PC-9 (cell line): ENCODE measurements at places on chromosomes 4 and X. TPM values are rescaled to one million over a fixed set of nuclear protein-coding genes. Genes with fewer than 3 reads are reported as not detected.

GRCh38 chr4:18954538-18954937, 933.0 kb upstream of the LCORL start:
- DNase-seq: no peak

DNA sequence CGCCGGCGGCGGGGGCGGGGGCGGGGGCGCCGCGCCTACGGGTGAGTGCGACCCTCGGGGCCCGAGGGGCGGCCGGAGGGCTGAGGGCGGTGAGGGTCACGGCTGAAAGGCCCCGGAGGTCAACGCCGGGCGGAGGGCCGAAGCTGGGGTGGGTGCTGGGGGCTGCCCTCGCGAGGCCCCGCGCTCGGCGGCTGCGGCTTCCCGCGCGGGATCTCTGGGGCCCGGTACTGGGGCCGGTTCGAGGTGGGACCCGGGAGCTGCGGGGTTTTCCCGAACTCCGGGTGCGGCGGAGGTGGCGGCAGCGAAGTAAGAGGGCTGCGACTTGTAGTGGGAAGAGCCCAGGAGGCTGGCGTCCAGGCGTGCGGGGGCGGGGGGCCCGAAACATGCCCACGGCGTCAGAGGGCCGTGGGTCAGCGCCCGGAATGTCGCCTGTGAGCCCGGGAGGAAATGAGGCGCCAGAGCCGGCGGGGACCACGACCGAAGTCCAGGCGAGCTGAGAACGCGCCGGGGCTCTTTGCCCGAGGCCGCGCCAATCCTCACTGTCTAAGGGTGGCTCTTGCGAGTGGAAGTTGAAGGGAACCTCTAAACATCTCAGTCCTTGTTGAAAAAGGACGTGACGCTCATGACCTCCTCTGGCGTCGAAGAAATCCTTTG, 407 bp downstream of the IL13RA1 start:
- DNase-seq: peak; percentile 37

DNA sequence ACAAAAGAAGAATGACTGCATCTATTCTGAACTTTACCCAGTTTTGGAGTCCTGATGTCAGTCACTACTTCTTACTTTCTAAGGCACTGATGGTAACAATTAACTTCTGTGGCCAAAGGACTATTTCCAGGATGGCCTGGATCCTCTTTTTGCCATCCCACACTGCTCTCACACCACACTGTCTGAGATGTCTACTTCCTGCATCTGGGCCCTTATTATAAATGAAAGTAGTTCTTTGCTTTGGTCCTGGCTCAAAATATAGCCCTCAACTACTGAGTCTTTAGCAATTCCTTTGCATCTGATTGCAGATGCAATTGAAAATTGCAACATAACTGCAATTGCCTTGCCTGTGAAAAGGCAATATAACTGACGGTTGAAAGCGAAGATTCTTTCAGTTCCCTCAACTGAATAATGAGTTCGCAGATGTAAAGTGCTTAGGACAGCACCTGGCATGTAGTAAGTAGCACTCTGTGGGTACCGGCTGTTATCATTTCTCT, 44.2 kb downstream of the COQ2 start:
- DNase-seq: no peak

DNA sequence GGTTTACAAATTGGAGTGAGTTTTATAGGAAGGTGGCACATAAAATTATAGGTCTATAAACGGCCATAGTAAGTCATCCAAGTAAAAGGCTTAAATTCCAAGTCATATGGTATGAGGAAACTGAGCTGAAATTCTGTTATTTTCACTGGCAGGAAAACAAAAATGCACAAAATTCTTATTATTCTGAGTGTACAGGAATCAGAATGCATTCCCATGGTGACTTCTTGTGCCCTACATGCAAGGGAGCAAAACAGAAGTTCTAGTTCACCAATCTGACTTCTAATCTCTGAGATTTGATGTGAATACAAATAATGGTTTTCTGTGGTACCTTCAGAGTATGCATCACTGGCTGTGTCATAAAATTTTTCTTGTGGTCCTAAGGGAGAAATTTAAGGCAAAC, 102.9 kb downstream of the CLCN4 start:
- no peak for DNase-seq

GRCh38 chr4:182140547-182140946, 102.7 kb upstream of the TENM3 start:
- DNase-seq: no peak

GRCh38 chr4:8205241-8205707, 6.2 kb downstream of the SH3TC1 start:
- no peak for DNase-seq

DNA sequence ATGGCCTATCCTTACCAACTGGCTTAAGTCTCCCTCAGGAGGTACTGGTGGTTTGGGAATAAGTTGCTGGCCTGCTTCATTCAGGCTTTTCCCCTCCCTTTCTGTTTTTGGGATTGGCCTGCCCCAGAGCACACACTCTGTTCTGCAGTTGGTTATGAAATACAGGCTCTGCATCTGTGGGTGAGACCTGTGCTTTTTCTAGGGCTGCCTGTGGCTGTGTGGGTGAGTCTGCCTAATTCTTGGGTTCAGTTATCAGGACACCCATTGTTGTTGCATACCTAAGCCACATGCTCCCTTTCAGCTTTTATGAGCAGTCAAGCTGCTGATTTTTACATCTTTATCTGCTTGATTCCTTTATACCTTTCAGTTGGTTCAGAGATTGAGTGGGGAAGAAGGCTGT, 19.0 kb upstream of the CWH43 start:
- DNase-seq: no peak

DNA sequence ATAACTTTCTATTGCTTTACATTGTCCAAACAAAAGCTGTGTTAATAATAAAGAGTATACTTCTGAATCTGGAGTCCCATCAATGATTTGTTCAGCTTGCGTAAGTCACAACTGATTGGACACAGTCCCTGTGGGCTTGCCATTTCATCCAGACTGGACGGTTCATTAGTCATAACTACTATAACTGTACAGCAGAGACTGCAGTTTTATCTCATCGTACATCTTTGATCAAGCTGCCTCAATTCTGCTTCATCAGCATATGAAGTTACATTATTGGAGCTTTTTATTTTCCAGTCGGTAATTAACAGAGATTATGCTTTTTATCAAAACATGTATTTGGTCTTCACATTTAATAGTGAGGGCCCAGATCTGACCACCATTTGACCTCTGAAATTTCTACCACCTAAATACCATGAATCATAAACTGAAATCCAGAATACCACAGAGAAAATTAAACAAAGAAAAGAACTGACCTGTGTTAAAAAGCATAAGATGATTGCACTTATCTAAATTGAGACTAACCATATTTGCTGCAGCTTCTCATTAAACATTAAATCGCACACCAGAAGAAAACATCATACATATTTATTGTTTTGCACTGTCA, 12.5 kb upstream of the MAB21L2 start:
- DNase-seq: no peak

- DNase-seq: no peak
Observed at GRCh38 chrX:38999967-39000745, 198.9 kb downstream of the MID1IP1 start.

DNA sequence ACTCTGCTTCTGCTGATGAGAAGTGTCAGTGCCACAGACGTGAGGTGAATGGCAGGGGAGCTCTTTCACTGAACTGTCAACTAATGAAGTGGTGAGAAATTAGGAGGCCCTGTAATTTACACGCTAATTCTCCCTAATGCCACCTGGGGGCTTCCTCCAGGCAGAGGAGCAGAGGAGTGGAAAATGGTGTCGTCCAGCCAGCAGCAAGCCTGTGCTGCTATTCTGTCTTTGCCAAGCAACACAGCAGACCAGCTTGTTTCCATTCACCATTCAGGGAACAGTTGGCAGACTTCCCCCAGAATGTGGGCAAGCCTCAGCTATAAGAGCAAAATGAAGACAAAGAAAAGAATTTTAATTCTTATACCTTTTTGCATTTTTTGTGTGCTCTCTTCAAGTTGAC, 245.2 kb upstream of the TET2 start:
- no peak for DNase-seq

DNA sequence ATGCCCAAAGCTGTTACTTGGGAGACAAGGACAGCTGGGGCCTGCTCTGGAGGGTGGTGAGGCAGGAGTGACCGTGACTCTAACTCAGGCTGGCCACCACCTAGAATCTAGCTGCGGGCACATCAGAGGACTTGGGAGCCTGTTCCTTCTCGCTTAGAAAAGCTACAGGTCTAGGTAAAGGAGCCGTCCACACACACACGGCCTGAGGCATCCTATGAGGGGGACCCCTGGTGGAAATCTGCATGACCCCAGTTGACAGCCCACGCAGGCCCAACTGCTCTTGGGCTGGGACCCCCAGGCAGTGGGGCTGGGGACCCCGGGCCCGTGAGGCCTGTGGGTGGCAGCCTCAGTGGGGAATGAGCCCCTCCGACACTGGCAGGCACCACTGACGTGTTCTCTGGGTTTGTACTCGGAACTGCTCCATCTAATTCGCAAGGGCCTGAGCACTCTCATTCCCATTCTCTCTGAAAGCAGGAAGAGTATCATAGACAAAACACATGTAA, 75.6 kb downstream of the ACOX3 start:
- DNase-seq: no peak

DNA sequence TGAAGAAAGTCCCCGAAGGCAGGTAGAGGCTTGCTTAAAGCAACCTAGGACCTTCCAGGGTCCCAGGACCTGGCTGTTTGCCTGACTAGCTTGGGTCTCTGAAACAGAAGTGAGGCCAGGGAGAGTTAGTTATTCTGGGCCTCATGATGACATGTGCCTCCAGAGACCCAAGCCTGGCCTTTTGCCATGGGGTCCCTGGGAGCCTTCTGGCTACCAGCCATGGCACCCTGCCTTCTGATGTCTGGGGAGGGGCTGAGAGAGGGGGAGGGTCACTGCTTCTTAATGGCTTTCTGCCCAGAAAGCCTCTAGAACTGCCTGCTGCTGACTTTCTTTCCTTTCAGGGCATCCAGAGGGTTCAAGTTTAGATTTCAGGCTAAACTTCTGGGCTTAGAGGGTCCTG, 1.0 kb upstream of the STARD8 start:
- DNase-seq: no peak

GRCh38 chr4:92047209-92047875, 256.4 kb upstream of the GRID2 start:
- no peak for DNase-seq

DNA sequence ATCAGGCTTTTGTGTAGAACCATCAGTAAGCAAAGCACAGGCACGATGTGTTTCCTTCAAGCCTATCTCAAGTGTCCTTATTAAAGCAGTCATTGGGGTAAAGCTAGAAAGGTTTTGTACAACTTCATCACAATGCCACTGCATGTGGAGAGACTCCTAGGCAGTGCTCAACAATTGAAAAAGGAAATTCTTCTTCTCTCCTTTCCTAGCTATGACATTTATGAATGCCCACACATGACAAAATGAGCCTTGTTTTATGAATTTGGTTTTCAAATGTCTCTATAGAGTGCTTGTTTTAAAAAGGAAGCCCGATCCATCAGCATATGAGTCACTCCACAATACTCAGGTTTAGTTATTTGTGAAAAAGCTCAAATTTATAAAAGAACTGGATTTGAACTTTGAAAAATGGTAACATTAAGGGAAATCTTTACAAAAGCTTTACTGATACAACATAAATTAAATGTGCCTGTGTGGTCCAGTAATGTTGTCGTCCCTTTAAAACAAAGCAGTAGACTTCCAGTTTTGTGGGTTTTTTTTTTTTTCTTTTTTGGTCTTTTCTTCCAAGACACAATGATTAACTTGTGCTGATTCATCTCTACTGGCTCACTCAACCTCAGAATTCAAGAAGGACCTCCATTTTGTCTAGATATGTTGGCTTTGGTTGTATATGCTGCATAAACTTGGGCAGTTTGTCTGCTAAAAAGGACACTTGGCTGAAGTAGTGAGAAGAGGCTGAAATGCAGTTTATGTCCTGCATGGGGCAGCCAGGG, 273.8 kb downstream of the GASK1B start:
- no peak for DNase-seq

- no peak for DNase-seq
Observed at GRCh38 chr4:55458164-55458563, 62.4 kb downstream of the TMEM165 start.

DNA sequence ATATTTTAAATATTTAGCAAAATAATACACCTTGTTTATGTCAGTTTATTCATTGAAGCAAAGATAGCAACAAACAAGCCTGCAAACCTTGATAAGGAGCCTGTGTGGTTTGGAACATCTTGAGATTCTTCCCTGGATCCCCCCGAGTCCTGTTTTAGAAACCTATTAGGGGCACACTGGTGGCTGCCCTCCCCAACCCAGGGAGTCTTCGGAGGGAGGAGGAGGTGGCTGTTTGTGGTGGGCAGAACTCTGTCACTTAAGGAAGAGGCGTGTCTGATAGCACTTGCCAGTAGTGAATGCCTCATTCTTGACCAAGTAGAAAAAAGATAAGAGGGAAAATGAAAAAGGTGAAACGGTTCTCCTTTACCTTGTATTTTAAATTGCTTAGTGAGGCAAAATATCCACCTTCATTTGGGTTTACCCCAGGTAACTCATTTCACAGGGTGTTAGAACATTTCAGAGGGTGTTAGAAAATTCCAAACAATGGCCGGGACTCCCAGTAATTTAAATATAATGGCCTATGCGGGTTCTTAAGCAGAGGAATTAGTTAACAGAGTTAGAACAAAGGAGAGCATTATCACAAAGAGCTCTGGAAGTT, 10.4 kb downstream of the KIT start:
- no peak for DNase-seq

ADH4 gene
- not detected in 2 replicates for total RNA-seq

SOD3 gene
- 6.3 and 7.6 TPM in 2 replicates for total RNA-seq

CNOT6L gene
- 26.7 and 28.4 TPM in 2 replicates for total RNA-seq
